Prostate gland (tissue), 2 donors: ENCODE measurements at places on chromosomes 5 and 9. TPM values are rescaled to one million over a fixed set of nuclear protein-coding genes. Genes with fewer than 3 reads are reported as not detected.
A peak's percentile ranks its signal among the peaks of the same experiment; 100 is the strongest.

Gene PCDHGA5
- 4.8 TPM for total RNA-seq

- no peak overlapping the region for H3K4me3 ChIP-seq
- DNase-seq = no peak
- no peak overlapping the region for H3K27ac ChIP-seq
- H3K4me1 ChIP-seq = no peaks in the 10 kb centered on the region
Measured at GRCh38 chr5:164358531-164359259, 853.3 kb downstream of the MAT2B start.

- H3K36me3 ChIP-seq = no peaks in the 10 kb centered on the region
- no peaks in the 10 kb centered on the region for H3K27me3 ChIP-seq
- H3K27ac ChIP-seq = peak overlapping the region; percentile 37
- no peaks in the 10 kb centered on the region for H3K4me1 ChIP-seq
- no peak overlapping the region for H3K4me3 ChIP-seq
Measured at GRCh38 chr5:72464071-72464470, 43.1 kb downstream of the ZNF366 start.

GRCh38 chr5:138315751-138316278, 15.8 kb downstream of the CDC25C start:
- H3K36me3 ChIP-seq = no peaks in the 10 kb centered on the region
- no peak overlapping the region for H3K4me3 ChIP-seq
- no peak overlapping the region for H3K27ac ChIP-seq
- no peaks in the 10 kb centered on the region for H3K27me3 ChIP-seq

Gene MSH3
- total RNA-seq = 12.6 TPM

- no peaks in the 10 kb centered on the region for H3K36me3 ChIP-seq
- H3K27me3 ChIP-seq = no peaks in the 10 kb centered on the region
- H3K4me3 ChIP-seq = peak overlapping the region; percentile 45
- peak overlapping the region; percentile 11 for H3K27ac ChIP-seq
Measured at GRCh38 chr5:59766427-59767210, 126.9 kb downstream of the PDE4D start.
